ENCODE measurements at places on chromosomes 11 and 22. TPM values are rescaled to one million over a fixed set of nuclear protein-coding genes. Genes with fewer than 3 reads are reported as not detected.
A peak's percentile ranks its signal among the peaks of the same experiment; 100 is the strongest.

The ST3GAL4 gene
- 12.2 TPM for total RNA-seq

The OR8K1 gene
- total RNA-seq = not detected

- peaks cover 8% of the 10 kb centered on the region for H3K4me1 ChIP-seq
- H3K36me3 ChIP-seq = no peaks in the 10 kb centered on the region
- no peak overlapping the region for H3K27ac ChIP-seq
These were observed 128.0 kb downstream of the DSCAML1 start for GRCh38 chr11:117669062-117669461.

- no peaks in the 10 kb centered on the region for H3K27me3 ChIP-seq
- H3K36me3 ChIP-seq = no peaks in the 10 kb centered on the region
- H3K27ac ChIP-seq = no peak overlapping the region
- no peak for DNase-seq
- H3K4me3 ChIP-seq = no peak overlapping the region
- H3K4me1 ChIP-seq = no peaks in the 10 kb centered on the region
These were observed 786.1 kb upstream of the CNTN5 start for GRCh38 chr11:98234698-98235097.

GRCh38 chr11:91170711-91171110 is 947.9 kb upstream of the CHORDC1 start:
- H3K27me3 ChIP-seq = no peaks in the 10 kb centered on the region
- no peaks in the 10 kb centered on the region for H3K36me3 ChIP-seq
- DNase-seq = no peak
- H3K27ac ChIP-seq = no peak overlapping the region

DNA sequence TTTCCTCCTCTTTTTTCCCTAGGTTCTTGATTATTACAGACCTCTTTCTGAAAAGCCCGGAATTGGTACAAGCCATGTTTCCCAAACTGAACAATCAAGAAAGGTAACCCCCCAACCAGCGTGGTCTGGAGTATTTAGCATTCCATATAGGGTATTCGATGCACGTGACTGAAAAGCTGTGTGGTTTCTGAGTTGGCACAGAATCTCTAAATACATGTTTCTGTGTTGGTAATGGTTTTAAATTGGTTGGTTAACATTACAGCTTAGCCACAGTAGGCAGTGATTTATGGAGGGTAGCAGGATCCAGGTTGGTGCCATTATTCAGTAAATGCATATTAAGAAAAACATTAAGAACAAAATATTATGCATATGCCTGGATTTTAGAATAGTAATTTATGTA is 46.8 kb downstream of the ATXN10 start:
- H3K27me3 ChIP-seq = no peaks in the 10 kb centered on the region
- no peaks in the 10 kb centered on the region for H3K4me1 ChIP-seq
- H3K27ac ChIP-seq = no peak overlapping the region
- H3K4me3 ChIP-seq = no peak overlapping the region

The SLC25A45 gene
- 1.1 TPM for total RNA-seq

GRCh38 chr11:124751741-124752470 is at the start of gene VSIG2:
VSIG2 (minus strand) TSS chr11:124752255; CDS start chr11:124752137, 118 bp downstream.
- H3K4me3 ChIP-seq = peak within 1 kb of the TSS; percentile 74
- no peaks in the 10 kb centered on the region for H3K36me3 ChIP-seq
- peaks cover 93% of the 10 kb centered on the region for H3K27me3 ChIP-seq
- H3K27ac ChIP-seq = no peak within 1 kb of the TSS

DNA sequence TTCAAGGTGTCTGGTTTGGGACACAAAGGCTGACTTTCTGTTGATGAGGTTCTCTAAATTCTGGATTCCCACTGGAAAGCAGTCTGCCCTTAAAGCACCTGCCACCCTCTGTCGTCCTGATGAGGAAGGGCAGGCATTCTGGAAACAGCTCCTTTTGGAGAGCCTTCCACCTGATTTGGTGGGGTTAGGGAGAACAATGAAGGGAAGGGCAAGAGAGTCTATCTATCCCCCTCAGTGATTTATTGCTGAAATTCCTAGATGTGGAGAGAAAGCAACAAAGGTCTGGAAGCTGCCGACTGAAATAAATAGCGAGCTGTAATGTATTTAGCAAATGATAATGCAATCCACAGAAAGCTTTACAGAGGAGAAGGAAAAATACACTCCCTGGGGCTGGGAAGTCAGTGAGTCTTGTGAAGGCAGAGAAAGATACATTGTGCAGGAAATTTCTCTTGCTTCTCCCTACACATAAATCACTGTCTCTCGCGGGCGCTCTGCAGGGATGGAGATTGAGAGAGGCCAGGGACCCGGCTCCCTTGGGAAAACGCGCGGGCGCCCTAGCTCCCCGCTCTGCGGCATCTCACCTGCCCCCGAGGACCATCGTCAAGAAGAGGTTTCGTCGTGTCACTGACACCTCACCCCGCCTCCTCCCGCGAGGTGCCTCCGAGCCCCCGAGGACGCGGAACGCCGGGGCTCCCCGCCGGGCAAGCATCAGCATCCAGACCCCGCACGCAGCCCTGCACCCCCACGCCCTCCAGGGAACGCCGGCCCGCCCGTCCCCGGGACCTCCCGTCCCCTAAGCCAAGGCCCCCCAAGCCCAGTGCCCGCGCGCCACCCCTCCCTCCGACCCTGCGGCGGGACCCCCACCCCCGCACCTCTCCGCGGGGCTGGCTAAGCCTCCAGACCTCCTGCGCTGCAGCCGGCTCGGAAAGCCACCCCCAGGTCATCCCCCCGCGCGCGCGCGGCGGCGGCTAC is 673 bp downstream of the CDON start:
- H3K4me3 ChIP-seq = peak overlapping the region; percentile 88
- peaks cover 4% of the 10 kb centered on the region for H3K4me1 ChIP-seq
- DNase-seq = peak; percentile 62
- no peaks in the 10 kb centered on the region for H3K27me3 ChIP-seq
- H3K27ac ChIP-seq = no peak overlapping the region

The JAML gene
- 0.35 TPM for total RNA-seq

The LGR4 gene
- total RNA-seq = 99.2 TPM

DNA sequence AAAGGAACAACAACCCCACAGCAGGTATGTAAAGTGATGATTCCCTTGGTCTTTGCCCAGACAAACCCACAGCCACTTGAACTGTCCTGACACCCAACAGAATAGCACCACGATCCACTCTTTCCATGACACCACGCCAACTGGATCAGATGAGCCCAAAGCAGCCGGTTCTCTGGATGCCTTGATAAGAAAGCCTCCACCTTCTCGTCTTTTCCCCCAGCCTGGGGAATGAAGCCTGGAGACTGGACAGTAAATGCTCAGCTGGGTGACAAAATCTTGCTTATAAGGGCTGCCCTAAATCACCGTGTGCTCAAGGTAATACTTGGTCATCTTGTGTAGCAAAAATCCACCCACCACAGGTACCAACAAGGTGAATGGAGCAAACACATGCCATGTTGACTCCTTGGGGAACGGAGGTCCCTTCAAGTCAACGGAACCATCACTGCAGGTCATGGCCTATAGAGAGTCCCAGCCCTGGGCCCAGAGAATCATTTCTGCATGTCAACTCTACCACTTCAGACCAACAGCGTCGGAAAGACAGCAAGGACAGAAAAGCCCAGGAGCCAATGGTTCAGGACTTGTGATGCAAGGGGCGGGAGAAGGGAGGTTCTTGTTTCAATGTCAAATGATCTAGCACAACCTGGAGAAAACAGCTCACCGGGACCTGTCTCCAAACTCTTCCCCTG is 2.2 kb upstream of the MYO18B start:
- H3K27me3 ChIP-seq = no peaks in the 10 kb centered on the region
- no peaks in the 10 kb centered on the region for H3K4me1 ChIP-seq
- DNase-seq = no peak
- no peak overlapping the region for H3K4me3 ChIP-seq
- H3K27ac ChIP-seq = no peak overlapping the region
- H3K36me3 ChIP-seq = no peaks in the 10 kb centered on the region

GRCh38 chr11:114295676-114296604 is at the start of gene NNMT:
NNMT (plus strand) TSS chr11:114296399; CDS start chr11:114296557, 158 bp downstream.
- DNase-seq = no peak
- H3K36me3 ChIP-seq = no peaks in the 10 kb centered on the region
- H3K27ac ChIP-seq = no peak within 1 kb of the TSS
- no peaks in the 10 kb centered on the region for H3K27me3 ChIP-seq

DNA sequence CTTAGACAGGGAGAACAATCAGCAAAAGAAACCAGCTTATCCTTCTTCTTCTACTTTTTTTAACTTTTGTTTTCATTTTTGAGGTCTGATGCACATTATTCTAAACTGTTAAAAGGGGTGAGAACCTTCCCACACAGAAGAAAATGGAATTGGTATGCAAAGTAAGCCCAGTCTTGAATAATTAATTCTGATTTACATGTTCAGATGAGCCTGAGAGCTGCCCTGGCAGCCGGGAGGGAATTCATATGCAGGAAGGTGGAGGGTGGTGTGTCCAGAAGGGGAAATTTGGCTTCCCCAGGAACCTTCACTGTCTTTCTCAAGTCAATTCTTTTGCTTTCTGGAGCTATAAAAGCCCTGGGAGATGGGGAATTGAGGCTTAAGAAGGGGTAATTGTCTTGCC is 181.0 kb downstream of the INSC start:
- H3K36me3 ChIP-seq = no peaks in the 10 kb centered on the region
- no peak overlapping the region for H3K27ac ChIP-seq
- H3K4me1 ChIP-seq = no peaks in the 10 kb centered on the region

DNA sequence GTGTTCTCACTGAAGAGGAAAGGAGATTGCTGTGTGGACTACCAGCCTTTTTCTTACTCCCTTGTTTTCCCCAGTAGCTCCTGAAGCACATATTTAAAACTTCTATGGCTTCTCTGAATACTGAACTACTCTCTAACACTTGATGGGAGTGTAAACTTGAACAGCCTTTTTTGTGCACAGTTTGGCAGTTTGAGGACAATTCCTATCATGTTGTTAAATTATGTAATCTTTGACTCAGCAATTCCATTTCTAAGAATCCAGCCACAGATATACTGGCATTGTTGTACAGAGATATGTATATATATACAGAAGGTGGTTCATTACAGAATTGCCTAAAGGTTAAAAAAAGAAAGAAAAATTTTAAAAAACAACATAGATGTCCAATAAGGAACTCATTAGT is 47.1 kb upstream of the EED start:
- H3K4me3 ChIP-seq = no peak overlapping the region
- no peaks in the 10 kb centered on the region for H3K36me3 ChIP-seq
- DNase-seq = no peak

DNA sequence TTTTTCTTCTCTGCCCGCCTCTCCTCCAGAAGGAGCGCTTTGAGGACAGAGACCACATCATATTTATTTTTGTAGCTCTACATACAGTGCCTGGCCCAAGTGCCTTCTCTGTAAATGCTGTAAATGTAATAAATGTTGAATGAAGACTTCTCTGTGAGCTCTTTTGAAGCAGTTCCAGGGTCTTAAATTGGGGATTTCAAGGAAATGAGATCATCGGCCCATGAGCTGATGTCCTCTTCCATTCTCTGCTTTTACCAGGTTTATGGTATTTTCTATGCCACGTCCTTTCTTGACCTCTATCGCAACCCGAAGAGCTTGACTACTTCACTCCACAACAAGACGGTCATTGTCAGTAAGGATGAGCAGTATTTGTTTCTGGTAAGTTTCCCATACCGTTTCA is 165.7 kb upstream of the SORL1-AS1 start:
- no peak overlapping the region for H3K27ac ChIP-seq
- no peak for DNase-seq
- H3K36me3 ChIP-seq = peaks cover 48% of the 10 kb centered on the region
- H3K4me3 ChIP-seq = no peak overlapping the region
- H3K4me1 ChIP-seq = peaks cover 4% of the 10 kb centered on the region

- no peaks in the 10 kb centered on the region for H3K27me3 ChIP-seq
- no peak for DNase-seq
- H3K36me3 ChIP-seq = no peaks in the 10 kb centered on the region
- H3K27ac ChIP-seq = no peak overlapping the region
- no peak overlapping the region for H3K4me3 ChIP-seq
These were observed 30.7 kb downstream of the ST3GAL4 start for GRCh38 chr11:126385991-126386728.

The PNPLA5 gene
- 5.2 TPM for total RNA-seq

- H3K27ac ChIP-seq = no peak overlapping the region
- H3K4me3 ChIP-seq = no peak overlapping the region
- no peaks in the 10 kb centered on the region for H3K36me3 ChIP-seq
These were observed 30.0 kb downstream of the LRRC32 start for GRCh38 chr11:76640501-76640900.

The CCDC116 gene
- total RNA-seq = 0.22 TPM

- H3K36me3 ChIP-seq = no peaks in the 10 kb centered on the region
- peaks cover 35% of the 10 kb centered on the region for H3K27me3 ChIP-seq
- no peak overlapping the region for H3K4me3 ChIP-seq
- H3K27ac ChIP-seq = no peak overlapping the region
- H3K4me1 ChIP-seq = peaks cover 2% of the 10 kb centered on the region
- DNase-seq = no peak
These were observed 16.4 kb downstream of the KCNJ5 start for GRCh38 chr11:128907585-128907984.

GRCh38 chr11:32216749-32217148 is 125.9 kb downstream of the RCN1 start:
- no peak overlapping the region for H3K27ac ChIP-seq
- no peak for DNase-seq
- H3K4me3 ChIP-seq = no peak overlapping the region
- H3K27me3 ChIP-seq = no peaks in the 10 kb centered on the region

DNA sequence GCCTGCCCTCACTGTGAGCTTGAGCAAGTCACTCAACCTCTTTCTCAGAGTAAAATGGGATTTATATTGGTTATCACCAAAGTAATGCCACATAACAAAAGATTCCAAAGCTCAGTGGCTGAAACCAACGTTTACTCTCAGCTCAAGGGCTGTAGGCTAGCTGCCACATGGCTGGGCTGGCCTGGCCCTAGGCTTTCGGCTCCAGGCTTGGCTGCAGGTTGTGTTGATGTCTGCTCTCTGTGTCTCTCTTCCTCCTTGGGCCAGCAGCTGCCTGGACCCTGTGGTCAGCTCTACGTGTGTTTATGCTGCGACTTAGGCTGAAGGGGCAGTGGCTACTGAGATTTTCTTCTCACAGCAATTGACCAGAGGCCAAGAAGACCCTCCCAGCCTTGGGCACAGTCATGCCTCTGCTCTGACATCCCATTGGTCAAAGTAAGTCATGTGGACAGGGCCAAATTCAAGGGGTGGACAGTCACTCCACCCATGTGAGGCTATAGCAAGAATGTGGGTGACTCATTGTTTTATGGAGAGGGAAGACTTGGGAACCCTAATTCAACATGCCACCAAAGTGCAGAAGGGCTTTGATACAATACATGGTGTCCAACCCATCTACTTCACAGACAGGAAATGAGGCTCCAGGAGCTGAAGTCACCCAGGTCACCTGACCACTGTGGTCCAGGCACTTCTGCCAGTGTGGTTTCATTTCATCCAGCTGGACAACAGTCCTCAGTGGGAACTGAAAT is 90.6 kb downstream of the TSPAN18 start:
- H3K27me3 ChIP-seq = no peaks in the 10 kb centered on the region
- H3K4me1 ChIP-seq = no peaks in the 10 kb centered on the region
- peaks cover 4% of the 10 kb centered on the region for H3K36me3 ChIP-seq

Data from H9 (cell line).